ENCODE measurements at places on chromosomes 2 and 18.

DNA sequence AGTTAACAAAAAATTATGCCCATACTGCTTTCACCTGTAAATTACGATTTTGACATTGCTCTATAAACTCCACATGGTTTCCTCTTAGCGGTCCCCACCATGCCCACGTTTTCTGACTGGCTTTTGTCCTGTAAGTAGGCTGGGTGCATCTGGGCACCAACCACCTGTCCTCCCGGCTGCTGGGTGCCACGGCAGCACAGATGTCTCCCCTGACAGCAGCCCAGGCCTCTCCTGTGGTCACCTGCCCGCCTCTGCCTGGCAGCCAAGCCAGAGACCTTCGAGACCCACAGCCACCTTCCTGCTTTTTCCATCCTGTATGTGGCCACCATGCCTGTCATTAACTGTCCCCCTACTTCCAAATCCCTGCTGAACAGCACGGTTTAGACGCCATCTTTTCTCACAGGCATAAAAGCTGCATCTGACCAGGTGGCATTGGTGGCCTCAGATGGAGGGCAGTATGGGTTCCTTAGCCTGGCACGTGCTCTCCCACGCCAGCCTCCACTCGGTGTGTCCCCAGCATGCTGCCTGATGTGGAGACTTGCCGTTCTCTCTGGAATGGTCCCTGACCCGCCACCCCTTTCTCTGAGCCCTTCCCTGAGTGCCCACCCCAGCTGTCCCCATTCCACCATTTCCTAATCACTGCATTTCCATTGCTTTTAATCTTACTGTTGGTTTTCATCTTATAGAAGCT is 18.9 kb downstream of the SNORC start:
- DNase-seq = no peak

- no peak for DNase-seq
Measured at GRCh38 chr2:189685540-189686229, 11.2 kb downstream of the ANKAR start.

DNA sequence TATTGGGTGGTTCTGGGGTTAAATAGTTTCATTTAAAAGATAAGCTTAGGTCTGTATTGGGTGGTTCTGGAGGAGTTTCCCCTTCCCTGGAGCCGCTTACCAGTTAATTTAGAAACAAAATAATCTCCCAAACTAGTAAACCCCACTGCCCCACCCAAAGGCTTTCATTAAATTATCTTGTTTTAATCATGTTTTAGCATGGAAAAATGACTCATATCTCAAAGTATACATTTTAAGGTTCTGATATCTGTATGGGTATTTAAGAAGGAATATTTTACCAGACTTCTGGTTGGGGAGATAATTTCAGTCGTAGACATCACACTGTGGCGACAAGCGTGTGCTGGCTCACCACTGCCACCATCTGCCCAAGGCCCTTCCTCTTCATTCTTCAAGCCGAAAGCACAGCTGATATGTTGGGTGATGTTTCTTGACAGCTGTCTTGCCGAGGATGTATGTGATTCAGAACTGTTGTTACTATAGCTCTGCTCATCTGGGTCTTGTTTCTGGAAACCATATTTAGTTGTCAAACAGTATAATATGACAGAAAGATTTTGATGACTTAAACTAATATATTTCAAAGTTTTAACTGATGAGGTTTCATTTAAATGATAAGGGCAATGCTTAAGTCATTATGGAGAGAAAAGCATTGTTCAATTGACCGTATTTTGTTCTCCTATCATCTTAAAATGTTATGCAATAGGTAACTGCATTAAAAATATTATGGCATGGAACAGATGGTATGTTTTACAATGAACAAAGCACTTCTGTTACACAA is 5.1 kb downstream of the FIGLA start:
- no peak for DNase-seq

- DNase-seq = no peak
Measured at GRCh38 chr18:54127759-54128378, 96.6 kb downstream of the MBD2 start.

DNA sequence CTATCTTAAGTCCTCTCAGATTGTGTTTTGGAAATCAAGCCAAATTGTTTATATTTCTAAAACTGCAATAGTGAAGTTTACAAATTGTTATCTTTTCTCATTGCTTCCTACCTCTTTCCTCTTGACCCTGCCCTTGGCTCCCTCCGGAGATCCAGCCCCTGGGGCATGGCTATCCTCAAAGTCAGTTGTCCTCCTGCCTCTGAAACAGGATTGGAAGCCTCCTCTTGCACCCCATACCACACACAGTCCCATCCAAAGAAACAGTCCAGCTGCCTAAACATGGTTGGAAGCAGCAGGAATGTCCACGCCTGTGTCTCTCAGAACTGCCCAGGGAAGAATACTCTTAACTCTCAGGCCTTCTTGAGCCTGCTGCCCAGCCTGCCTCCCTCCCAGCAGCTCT is 30.1 kb upstream of the COL6A3 start:
- DNase-seq = no peak

DNA sequence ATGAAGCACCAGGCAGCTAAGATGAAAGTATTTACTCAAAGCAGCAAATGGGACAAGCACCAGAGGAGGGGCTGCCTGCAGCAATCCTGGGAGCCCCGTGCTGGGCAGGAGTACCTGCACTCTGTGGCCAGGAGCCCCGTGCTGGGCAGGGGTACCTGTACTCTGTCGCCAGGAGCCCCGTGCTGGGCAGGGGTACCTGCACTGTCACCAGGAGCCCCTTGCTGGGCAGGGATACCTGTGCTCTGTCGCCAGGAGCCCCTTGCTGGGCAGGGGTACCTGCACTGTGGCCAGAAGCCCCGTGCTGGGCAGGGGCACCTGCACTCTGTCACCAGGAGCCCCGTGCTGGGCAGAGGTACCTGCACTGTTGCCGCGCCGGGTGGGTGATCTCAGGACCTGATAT is 158.6 kb downstream of the MYT1L start:
- no peak for DNase-seq

GRCh38 chr2:194343167-194343566 is 1313.9 kb upstream of the SLC39A10 start:
- DNase-seq = no peak

- no peak for DNase-seq
Measured at GRCh38 chr2:85309699-85310321, 18.0 kb downstream of the TGOLN2 start.

GRCh38 chr18:56475250-56475649 is 163.1 kb downstream of the TXNL1 start:
- no peak for DNase-seq

- DNase-seq = no peak
Measured at GRCh38 chr2:62492048-62492447, 13.9 kb downstream of the TMEM17 start.

DNA sequence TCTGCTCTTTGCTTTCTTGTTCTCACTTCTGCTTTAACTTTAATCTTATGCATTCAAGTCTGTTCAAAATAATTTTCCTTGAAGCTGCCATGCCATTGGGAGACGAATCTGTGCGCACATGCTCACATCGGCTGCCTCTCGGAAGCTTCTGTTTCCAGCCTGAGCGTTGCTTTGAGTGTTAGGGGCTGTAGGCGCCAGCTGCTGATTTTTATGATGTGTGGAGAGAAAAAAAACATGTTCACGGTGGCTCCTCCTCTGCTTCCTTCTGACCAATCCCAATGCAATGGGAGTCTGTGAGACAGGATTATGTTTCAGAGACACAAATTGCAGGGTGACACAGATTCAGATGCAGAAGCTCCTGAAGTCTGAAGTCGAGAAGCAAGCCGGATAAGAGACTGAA is at the start of gene MC4R:
Gene MC4R, minus strand, starts transcription at position 180 of the 400 bp plus-strand sequence. CDS start 426 bp downstream, outside the sequence.
- no peak for DNase-seq

GRCh38 chr2:194382221-194382620 is 1274.8 kb upstream of the SLC39A10 start:
- DNase-seq = no peak

GRCh38 chr2:108535357-108535631 is 1.0 kb downstream of the LIMS1 start:
- DNase-seq = no peak

GRCh38 chr2:16645775-16646559 is 19.7 kb downstream of the CYRIA start:
- DNase-seq = no peak

GRCh38 chr2:133937669-133938068 is 316.2 kb upstream of the MGAT5 start:
- no peak for DNase-seq

GRCh38 chr18:79011300-79011870 is 31.8 kb downstream of the SALL3 start:
- no peak for DNase-seq

- DNase-seq = no peak
Measured at GRCh38 chr2:195652911-195653310, 4.1 kb upstream of the SLC39A10 start.

DNA sequence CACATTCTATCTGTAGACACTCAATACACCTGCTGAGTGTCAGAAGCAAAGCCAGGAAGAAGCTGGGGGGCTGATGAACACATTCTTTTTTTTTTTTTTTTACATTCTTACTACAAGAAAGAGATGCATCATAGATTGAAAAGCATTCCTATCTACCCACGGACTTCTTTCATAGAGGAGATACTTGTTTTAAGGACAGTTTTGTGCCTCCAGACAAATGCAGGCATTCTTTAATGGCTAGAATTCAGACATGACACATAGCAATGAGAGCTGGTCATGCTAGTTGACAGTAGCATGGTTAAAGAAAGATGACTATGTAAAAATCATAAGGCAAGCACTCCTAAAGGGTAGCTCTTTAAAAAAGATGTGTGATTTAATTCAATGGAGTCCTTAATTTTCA is 110.2 kb downstream of the EPHA4 start:
- DNase-seq = no peak

- no peak for DNase-seq
Measured at GRCh38 chr2:214651451-214651850, 158.0 kb downstream of the BARD1 start.

DNA sequence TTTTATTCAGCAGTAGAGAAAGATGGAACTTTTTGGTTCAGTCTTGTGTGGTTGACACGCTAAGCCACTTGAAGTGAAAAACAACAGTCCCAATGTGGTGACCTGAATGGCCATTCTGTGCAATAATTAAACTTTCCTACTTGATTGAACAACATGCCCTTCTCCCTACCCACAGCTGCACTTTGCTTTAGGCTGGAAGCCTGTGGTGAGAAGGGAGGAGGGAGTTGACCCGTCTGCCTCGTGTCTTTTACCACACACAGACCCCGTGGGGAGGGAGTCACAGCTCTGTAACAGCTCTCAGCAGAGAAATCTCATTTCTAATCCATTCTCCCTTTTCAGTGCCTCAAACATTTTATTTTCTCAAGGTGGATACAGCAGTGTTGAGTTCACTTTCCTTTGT is 138.2 kb upstream of the PKDCC start:
- DNase-seq = no peak

GRCh38 chr2:180707884-180708205 is 272.6 kb upstream of the UBE2E3 start:
- DNase-seq = no peak

GRCh38 chr18:14961991-14962390 is 214.0 kb downstream of the ANKRD30B start:
- DNase-seq = no peak

DNA sequence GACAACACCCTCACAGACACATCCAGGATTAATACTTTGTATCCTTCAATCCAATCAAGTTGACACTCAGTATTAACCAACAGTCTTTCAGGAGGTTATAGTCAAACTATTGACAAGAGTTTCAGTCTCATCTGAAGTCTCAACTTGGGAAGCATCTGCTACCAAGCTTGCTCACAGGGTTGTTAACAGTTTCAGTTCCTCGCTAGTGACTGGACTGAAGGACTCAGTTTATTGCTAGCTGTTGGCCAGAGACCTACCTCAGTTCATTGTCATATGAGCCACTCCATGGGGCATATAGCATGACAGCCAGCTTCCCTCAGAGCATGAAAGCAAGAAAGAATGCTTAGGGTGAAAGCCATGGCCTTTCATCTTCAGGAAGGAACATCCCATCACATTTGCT is 228.6 kb downstream of the EPHA4 start:
- no peak for DNase-seq

DNA sequence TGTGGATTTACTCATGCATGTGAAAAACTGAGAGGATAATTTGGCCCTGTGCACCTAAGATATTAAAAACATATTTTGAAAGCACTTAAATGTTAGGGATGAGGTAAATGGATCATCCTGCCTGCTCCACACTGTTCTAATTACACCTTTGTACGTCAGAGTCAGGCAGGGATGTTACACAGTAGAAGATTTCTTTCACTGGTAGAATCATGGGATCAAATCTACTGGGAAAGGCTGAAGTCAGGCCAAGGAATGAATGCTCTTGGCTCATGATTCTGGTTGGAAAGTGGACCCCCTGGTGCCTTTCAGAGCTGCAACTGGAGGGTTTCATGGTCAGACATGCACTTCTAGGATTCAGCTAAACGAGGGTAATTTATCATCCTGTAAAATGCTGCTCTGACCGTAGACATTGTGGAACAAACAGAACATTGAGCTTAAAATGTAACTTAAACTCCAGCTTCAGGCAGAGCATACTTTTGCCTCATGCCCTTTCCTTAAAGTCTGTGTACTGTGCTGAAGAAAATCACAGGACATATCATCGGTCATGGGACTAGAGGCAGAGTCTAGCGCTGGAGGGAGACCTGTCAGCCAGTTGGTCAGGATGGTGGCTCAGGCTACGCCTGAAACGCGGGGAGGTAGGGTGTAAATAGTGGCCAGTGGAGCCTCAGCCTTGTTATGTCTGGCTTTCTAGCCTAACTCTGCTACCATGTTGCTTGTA is 4.9 kb downstream of the KCNE4 start:
- no peak for DNase-seq

- DNase-seq = no peak
Measured at GRCh38 chr18:45102863-45103262, 422.2 kb downstream of the SETBP1 start.

DNA sequence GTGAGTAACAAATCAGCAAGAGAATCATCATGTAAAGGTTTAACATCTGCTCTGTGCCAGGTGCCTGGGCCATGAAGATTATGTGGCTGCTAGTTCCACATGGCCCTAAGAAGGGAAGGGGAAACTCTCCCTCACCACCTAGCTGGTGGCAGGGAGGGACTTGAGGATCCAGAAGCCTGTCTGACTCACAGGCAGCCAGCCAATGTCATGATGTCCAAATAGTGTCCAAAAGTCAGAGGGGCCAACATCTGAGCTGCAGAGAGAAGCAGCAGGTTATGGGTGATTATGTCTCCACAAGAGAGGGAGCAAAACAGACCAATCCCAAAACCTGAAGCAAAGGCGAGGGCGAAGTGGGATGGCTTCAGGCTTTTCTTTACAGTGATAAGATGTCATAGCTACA is 61.9 kb upstream of the SPP2 start:
- DNase-seq = no peak
